IMR-90 (cell line): ENCODE measurements at places on chromosomes 5 and 9.

- DNase-seq = peak; percentile 46
Measured at GRCh38 chr5:128053291-128053954, 30.1 kb upstream of the SLC12A2 start.

DNA sequence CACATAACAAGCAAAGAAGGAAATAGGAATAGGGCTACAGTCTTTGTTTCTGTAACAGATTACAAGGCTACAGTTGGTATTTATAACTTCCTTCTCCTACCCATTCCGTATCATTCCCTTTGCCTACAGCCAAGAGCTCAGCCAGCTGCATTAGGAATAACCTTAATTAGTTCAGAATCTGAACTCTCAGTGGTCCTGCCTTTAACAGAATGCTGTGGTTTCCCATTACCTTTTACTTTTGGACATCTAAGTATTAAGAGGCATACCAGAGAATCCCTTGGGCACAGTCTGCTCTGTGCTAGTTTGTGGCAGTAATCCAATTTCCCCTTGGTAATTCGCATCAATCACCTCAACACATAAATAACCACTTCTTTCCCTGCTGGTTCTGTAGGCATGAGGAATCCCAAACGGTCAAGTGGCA, 44.2 kb downstream of the PKD2L2 start:
- peak; percentile 57 for DNase-seq

- DNase-seq = no peak
Measured at GRCh38 chr5:14528115-14528514, 53.5 kb upstream of the OTULINL start.

DNA sequence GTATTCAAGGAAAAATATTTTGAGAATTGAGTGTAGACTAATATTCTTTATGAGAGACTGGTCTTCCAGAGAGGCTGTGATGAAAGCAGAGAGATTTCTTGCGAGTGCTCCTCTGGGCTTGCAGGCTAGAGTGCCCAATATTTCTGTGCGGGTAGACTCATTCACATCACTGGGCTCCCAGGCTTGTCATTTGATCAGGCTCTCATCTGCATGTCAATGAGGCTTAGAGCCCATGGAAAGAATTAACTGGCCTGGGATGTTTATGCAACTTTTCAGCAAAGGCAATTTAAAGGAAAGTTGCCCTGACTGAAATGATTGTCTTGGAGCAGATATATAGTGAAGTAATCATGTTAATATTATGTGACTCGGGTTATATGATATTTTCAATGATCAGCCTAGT, 42.3 kb downstream of the SNCAIP start:
- no peak for DNase-seq

- DNase-seq = no peak
Measured at GRCh38 chr9:84206801-84207370, 133.7 kb downstream of the SLC28A3 start.

DNA sequence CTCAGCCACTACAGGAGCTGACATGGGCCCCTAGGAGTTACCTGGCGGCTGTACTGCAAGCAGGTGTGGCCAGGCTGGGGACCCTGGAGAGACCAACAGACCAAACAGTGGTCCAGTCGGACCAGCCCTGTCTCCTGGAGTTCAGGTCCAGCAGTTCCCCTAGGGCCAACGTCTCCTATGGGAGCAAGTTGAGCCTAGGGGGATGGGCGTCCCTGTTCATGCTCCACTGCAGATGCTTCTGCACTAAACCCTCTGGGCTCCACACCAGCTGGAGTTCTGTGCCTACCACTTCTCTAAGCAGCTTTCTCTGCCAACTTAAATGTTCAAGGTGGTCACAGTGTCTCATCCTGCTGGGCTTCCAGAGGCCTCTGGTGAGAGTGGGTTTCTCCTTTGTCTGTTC, 20.6 kb upstream of the OMD start:
- no peak for DNase-seq

DNA sequence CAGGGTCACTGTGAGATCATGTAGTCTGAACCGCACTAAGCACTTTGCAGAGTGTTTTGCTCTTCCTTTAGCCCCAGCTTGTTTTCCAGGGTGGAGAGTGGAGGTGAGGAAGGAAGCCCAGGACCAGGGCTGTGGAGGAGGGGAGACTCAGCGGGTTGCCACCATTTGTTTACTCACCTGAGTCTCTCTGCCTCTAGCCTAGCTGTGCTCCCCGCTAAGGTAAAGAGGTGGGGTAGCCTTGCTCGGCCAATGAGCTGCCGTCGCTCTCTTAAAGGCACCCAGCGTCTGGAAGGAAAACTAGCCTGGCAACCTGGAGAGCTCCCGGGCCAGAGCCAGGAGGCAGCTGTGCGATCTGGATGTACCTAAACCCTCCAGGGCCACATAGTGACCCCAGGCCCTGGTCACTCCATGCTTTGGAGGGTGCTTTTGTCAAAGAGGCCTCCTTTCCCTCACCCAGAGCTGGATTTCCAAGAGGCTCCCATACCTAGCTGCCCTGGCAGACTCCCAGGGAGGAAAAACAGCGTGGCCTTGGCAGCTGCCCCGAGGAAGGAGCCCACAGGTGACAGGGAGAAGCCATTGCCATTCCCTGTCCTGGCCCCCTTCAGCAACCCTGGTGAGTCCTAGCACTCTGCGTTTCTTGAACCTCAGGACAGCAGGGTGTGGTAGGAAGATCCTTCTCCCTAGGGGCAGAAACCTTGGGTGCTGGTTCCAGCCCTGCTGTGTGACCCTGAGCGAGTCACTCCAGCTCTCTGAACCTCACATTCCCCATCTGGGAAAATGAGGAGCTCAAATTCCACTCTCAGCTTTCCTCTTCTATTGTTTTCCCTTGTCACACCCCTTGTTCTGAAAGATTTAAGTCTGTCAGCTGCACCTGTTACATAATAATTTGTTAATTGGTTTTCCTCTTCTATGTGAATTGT, 42.4 kb upstream of the LARP1 start:
- DNase-seq = no peak

DNA sequence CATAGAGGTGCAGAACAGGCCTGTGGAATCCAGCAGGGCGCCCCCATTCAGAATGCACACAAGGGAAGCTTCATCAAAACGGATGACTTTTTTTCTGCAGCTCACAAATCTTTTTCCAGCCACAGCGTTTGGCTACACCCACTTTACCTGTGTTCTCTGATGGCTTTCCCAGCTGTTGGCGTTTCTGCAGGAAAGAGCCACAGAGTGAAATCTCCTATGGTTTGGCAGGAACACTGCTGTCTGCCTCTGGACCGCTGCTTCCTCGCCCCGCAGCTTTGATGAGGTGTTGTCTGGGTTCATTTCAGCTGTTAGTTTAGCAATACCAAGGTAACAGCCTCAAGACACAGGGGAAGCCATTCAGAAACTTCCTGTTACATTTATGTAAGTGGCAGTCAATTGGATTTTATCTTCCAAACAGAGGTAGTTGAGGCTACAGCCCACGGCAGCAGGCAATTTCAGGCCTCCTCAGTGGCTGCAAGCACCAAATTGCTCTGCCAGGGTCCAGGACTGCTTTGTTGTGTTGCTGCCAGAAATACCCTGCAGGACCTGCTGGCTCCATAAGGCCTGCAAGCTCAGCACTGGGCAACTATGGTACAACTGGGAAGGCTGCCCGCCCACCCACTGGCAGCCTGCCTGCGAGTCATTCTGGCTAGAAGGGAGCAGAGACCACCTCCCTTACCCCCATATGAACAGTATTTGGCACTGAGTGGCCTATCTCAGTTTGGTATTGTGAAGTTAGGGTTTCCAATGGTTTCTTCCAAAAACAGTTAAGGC, 96.7 kb downstream of the MVB12B start:
- no peak for DNase-seq

DNA sequence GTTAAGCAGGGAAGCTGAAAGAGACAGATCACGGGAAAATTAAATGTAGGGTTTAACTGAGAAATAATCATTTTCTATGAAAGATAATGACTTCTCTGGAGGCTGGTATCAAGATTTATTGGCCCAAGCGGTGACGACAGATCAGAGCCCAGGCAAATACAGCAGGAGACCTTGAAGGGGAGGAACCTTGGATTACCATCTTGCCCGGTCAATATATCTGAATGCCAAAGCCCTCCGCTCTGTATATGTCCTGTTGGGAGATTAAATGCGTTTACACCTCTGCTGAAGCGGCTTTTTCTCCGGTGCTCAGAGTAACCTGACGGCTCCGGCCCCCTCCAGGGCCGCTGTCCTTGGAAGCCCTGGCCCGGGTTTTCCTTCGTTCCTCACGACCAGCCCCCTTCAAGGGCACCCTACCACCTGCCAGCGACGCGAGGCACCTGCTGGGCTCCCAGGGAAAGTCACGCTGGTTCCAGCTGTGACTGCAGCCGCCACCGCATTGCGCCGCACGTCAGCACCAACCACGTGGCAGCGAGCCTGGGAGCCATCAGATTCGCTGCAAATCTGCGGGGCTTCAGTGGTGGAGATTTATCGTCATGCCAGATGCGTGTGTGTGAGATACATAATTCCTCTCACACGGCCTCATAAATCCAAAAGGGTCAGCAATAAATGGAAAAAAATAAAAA, 4.4 kb upstream of the QSOX2 start:
- no peak for DNase-seq
